ENCODE measurements at places on chromosomes 3 and 15. TPM values are rescaled to one million over a fixed set of nuclear protein-coding genes. Genes with fewer than 3 reads are reported as not detected.

SLC15A2 gene
- 3.8 TPM for total RNA-seq

CD96 gene
- total RNA-seq = 1.0 TPM

CD200R1 gene
- 2.9 TPM for total RNA-seq

APEH gene
- 103 TPM for total RNA-seq

OR5K2 gene
- not detected for total RNA-seq

GNAT1 gene
- 0.08 TPM for total RNA-seq

PLSCR4 gene
- 8.8 TPM for total RNA-seq

GNB5 gene
- total RNA-seq = 11.8 TPM

CD86 gene
- 1.2 TPM for total RNA-seq

MEGF11 gene
- not detected for total RNA-seq

KLF15 gene
- total RNA-seq = 0.60 TPM

SAMD7 gene
- total RNA-seq = not detected

TMIE gene
- 1.6 TPM for total RNA-seq

ZPLD1 gene
- not detected for total RNA-seq

SMCO1 gene
- total RNA-seq = not detected

GOLGA8K gene
- not detected for total RNA-seq

BCL2A1 gene
- not detected for total RNA-seq

SUMF1 gene
- total RNA-seq = 26.4 TPM

CCR1 gene
- 0.52 TPM for total RNA-seq

CLDN16 gene
- total RNA-seq = 0.76 TPM

GPR15 gene
- 0.32 TPM for total RNA-seq

RAB6B gene
- total RNA-seq = 3.3 TPM

USP4 gene
- 38.7 TPM for total RNA-seq

ALAS1 gene
- 45.2 TPM for total RNA-seq

AZI2 gene
- 46.4 TPM for total RNA-seq
